ENCODE measurements at places on chromosomes 2 and 18. TPM values are rescaled to one million over a fixed set of nuclear protein-coding genes. Genes with fewer than 3 reads are reported as not detected.

GRCh38 chr18:58447402-58448095 is 181.3 kb downstream of the ALPK2 start:
- no peak for DNase-seq

DNA sequence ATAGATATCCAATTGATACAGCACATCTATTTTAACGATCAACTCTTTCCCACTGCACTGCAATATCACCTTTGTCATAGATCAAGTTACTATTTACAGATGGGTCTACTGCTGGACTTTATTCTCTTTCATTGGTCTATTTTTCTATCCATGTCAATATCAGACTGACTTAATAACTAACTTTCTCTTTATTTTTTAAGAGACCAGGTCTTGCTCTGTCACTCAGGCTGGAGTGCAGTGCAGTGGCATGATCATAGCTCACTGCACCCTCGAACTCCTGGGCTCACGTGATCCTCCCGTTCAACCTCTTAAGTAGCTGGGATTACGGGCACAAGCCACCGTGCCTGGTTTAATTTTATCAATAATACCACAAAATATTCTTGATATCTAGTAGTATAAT is 71.2 kb downstream of the TLK1 start:
- no peak for DNase-seq

DNA sequence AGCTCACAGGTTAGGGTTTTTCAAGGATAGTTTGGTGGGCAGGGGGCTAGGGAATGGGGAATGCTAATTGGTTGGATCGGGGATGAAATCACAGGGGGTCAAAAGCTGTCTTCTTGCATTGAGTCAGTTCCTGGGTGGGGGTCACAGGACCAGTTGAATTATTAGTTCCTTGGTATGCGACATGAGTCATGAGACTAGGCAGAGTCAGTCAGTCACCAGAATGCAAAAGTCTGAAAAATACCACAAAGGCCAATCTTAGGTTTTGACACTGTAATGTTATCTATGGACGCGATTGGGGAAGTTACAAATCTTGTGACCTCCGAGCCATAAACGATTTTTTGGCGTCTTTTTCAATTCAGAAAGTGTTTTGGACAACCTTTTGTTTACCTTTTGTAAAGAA is 101.2 kb downstream of the ZNF519 start:
- DNase-seq = no peak

The SLC5A7 gene
- total RNA-seq = not detected

The FKBP1B gene
- total RNA-seq = 3.5 TPM

DNA sequence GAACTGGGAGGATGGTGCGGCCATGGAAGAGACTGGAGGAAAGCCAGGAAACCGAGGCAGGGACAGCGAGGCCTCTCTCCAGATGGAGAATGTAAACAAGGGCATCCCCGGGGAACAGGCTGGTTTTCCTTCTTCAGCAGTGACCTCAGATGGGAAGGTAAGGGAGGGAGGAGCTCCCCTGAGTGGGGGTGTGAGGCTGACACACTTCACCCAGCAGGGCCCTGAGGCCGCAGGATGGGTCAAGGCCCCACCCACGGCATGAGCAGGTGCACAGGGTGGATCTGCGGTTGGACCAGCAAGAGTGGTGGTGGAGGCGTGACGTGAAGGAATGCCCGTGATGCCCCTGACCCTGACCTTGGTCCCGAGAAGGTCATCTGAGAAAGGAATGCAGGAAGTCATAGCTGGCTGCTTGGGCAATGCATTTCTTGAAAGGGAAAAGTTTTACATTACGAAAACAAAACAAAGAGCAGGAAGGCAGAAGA is 48.1 kb downstream of the ADCY3 start:
- DNase-seq = no peak

- DNase-seq = no peak
Observed at GRCh38 chr2:9657083-9657482, 26.3 kb upstream of the YWHAQ start.

The EPB41L5 gene
- 2.2 TPM for total RNA-seq

The FSIP2 gene
- total RNA-seq = 1.1 TPM

DNA sequence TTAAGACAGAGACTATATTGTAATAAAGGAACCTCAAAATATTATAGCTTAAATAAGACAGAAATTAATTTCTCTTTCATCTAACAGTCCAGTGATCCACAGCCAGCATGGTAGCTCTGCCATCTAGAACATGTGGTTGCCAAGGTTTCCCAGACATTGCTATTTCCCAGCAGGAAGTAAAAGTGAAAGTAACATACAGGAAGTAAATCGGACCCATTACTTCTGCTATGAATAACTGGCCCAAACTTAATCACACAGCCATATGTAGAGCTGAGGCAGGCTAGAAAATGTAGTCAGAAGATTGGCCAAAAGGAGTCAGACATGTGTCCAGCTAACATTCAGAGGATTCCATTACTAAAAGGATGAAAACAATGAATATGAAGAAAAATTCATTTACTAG is 71.0 kb downstream of the NOL4 start:
- DNase-seq = no peak

The MBP gene
- total RNA-seq = 47.7 TPM

DNA sequence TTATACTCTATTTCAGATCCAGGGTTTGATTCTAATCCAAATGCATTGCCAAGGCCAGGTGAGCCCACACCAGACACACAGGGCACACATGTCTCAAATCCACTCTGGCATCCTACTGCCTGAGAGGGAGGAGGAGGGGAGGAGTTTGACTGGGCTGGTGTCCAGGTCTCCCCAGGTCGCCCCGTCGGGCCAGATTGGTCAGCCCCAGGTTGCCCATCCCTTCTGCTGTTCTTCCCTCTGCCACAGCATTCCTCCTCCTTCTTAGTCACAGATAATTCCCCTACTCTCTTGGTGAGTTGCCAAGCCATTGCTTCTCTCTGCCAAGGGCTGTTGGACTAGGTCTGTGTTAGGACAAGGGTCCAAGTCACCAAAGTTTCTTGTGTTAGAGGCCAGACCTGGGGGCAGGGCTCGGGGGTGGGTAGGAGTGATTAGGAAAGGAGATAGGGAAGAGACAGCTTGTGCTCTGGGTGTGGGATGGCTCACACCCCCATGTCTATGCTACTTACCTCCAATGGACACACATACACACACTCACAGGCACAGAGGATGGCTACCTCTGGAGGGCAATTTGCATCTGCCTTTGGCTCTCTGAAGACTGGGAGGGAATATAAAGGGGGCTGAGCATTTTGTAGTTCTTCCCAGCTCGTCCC is 2.5 kb upstream of the EGR4 start:
- DNase-seq = no peak

DNA sequence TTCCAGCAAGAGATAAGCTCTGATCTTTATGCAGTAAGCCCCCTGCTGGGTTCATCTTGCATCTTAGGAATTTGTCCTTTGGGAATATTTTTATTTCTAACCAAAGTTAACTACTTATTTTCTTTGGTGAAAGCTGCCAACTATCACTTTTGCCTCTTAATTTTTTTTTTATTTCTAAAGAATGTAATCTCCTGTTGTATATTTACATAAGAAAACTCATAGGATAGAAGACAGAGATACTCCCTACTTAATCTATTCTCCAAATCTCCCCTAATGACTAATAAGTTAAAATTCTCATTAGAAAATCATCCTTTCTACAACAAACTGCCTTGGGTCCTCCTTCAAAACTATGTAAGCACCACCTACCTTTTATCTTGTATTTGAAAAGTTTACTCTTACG is 612.2 kb upstream of the SLC39A10 start:
- DNase-seq = no peak

The COPS9 gene
- total RNA-seq = 66.2 TPM

DNA sequence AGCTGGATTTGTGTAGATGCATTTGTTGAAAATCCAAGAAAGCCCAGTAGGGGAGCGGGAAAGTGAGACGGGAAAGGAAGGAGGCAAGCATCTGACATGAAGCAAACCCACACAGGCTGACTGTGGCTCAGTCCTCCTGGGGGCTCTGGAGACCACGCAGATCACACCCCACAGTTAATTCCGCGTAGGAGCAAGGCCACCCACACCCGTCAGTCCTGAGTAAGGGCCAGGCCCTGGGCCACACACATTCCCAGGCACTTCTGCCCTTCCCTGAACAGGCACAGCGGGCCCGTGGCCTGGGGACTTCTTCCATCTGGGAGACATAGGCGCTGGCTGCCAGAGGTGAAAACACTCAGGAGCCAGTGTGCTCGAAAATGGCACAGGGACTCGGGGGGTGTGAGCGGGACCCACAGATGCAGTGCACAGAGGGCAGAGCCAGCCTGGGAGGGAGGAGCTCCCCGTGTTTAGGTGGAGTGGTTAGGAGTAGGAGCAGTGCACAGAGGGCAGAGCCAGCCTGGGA is 19.4 kb upstream of the PRLH start:
- no peak for DNase-seq

The SOWAHC gene
- total RNA-seq = under 0.01 TPM

The ZNF892 gene
- total RNA-seq = 4.8 TPM

- no peak for DNase-seq
Observed at GRCh38 chr18:45828917-45829811, 3.7 kb downstream of the SIGLEC15 start.

DNA sequence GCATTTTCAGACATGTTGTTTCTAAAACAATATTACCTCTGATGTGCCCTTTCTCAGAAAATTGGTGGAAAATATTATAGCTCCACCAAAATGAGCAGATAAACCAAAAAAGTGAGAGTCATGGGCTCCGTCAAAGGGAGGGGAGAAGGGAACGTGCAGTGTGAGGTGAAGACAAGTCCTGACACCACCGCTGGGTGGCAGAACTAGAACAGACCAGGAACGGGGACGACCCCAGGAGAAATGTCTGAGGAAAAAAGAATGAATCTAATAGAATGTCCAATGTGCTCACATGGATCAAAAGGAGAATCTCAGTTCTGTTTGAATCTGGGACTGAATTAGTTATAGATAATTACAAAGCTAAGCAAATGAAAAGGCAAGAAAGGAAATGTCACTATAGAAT is 22.6 kb upstream of the BCL2 start:
- DNase-seq = no peak

DNA sequence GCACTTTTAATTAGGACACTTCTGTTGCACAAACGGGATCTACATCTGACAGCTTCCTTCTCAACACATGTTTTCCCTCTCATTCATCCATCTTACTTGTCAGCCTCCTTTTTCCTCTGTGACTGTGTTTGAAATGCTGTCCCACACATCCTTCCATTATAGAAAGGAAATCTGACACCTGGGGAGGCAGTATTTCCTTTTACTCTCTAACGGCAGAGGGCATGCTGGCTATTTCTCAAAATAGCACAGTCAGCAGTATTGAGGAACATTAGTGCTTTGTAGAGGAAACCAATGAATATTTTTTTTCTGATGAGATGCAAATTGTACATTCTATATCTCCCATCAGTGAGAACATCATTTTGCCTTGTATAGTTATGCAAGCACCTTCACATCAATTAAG is 668.7 kb downstream of the SLC4A3 start:
- no peak for DNase-seq

DNA sequence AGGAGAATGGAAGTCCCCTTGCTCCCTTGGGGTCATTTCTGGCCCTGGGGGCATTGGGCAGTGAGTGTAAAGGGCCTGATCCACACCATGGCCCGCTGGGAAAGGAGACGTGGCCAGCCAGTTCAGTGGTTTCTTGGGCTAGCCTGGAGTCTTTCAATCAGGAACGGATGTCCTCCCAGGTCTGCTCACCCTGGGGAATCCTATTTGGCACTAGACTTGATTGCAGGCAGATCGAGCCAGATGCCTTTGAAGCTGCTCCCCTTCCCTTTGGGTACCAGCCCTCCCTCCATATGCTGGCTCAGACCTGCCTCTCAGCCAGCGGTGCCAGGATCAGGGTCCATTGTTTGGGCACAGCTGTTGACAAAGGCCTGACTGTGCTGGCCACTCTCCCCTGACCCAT is 11.0 kb downstream of the FBLN7 start:
- DNase-seq = no peak

The AQP12B gene
- total RNA-seq = under 0.01 TPM

Data from hematopoietic multipotent progenitor cell (in vitro differentiated cells).